ENCODE measurements at places on chromosomes 5 and 9.

- no peak for ATAC-seq
Observed at GRCh38 chr5:171416160-171417049, 3.0 kb upstream of the FGF18 start.

DNA sequence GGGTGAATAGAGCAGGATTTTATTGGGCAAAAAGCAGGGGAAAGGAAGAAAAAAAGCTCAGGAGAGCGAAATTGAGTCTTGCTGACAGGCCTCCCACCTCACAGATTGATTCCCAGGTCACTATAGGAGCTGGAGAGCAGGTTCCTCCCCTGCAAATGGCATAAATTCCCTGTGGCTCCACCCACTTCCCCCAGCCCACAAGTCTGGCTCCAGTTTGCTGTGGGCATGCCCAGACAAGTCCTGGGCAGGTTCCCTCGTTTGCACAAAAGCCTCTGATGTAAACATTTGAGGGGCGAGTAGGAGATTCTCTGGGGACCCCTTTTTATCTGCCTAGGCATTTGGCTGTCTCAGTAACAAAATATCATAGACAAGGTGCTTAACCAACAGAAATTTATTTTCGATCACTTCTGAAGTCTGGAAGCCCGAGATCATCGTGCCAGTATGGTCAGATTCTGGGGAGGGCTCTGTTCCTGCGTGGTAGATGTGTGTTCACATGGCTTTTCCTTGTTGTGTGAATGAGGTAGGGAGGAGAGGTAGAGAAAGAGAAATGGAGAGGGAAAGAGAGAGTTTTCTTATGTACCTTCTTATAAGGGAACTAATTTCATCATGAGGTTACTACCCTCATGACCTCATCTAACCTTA is 614.5 kb downstream of the MAT2B start:
- no peak for ATAC-seq

- ATAC-seq = no peak
Observed at GRCh38 chr5:39466846-39467245, 42.1 kb upstream of the DAB2 start.

DNA sequence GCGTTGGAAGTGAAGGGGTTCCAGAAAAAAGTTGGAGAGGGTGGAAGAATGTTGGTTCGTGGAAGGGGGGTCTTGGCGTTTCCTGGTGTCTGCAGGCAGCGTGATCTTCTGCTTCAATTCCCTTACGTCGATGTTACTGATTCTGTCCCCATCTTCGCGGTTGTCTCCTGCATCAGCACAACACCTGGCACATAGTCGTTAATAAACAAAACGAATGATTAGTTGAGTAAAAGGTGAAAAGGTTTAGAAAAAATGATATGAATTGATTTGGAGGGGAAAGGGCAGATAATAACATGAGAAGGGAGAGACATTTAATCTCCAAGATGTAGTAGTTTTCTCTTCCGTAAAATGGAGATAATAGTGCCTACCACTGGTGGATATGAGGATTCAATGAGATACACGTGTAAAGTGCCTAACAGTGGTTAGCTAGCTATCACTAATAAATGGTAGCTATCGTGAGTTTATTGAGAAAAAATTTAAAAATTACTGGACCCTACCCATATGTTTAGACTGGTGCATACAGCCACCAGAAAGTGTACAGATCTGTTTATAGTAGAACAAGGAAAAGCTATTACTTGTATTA is 556 bp downstream of the MTREX start:
- peak; percentile 15 for ATAC-seq

- no peak for ATAC-seq
Observed at GRCh38 chr9:115333277-115334070, 215.5 kb upstream of the TNC start.

- no peak for ATAC-seq
Observed at GRCh38 chr5:98334946-98335345, 438.5 kb upstream of the RGMB start.

GRCh38 chr9:114035845-114036801 is 42.0 kb downstream of the AMBP start:
- ATAC-seq = no peak

All from esophagus mucosa (tissue), 1 donor.